ENCODE measurements at places on chromosomes 4 and X.

- no peak for DNase-seq
These were observed 317.4 kb downstream of the STIM2 start for GRCh38 chr4:27178061-27178460.

DNA sequence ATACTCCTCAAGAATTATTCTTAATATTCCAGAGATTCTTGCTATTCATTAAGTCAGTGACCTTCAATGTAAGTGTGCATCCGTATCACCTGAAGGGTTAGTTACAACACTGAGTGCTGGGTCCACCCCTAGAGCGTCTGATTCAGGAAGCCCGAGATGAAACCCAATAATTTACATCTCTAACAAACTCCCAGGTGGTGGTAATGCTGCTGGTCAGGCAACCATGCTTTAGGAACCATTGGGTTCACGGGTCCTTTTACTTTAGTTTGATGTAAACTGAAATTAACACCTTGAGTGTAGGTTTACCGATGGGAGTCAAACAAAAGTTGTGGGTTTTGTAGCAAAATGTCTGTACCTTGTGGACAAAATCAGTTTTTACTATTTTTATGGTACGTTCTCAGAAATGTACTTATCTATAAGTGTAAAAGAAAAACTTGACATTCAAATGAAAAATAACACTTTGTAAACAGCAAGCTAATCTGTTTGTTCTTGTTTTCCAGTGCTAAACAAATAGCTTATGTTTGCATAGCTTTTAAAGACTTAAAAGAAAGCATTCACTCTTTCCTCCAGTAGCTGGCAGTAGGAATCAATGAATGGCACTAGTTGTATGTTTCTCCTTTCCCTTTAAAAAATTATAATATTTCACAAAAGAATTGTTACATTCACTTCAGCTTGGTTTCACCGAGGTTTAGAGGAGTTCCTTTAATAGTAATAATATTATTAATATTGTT is 32.7 kb downstream of the ACE2 start:
- no peak for DNase-seq

- DNase-seq = no peak
These were observed 2.5 kb downstream of the TENM3 start for GRCh38 chr4:182245541-182246215.

DNA sequence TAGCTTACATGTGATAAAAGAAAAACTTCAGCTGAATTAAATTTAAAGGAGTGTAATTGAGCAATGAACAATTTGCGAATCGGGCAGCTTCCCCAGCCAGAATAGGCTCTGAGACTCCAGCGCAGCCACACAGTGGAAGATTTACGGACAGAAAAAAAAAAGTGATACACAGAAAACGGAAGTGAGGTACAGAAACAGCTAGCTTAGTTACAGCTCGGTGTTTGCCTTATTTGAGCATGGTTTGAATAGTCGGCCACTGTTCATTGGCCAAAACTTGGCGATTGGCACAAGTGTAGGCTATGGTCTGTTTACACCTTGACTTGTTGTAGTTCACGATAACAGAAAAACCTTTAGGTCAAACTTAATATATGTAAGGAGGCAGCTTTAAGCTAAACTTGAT is 16.7 kb upstream of the SUPT20HL1 start:
- DNase-seq = no peak

- no peak for DNase-seq
These were observed 945.9 kb upstream of the NDST4 start for GRCh38 chr4:116059361-116059760.

- no peak for DNase-seq
These were observed 1.3 kb downstream of the YTHDC1 start for GRCh38 chr4:68348577-68348976.

DNA sequence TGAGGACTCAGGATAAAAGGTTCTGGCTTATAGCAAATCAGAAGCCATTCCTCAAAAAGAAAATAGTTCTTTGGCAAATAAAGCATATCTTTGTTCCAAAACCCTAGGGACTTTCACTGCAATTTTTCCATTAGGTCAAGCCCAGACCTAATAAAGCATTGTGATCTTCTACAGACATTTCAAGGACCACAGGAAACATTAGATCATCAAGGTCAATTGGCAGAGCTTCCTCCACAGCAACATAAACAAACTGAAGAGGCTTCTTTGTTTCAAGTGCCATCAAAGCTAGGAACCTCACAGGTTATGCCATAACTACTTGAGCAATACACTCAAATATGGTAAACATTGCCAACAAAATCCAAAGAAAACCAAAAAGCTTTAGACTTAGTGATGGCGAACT is 144.9 kb downstream of the ANXA5 start:
- no peak for DNase-seq

DNA sequence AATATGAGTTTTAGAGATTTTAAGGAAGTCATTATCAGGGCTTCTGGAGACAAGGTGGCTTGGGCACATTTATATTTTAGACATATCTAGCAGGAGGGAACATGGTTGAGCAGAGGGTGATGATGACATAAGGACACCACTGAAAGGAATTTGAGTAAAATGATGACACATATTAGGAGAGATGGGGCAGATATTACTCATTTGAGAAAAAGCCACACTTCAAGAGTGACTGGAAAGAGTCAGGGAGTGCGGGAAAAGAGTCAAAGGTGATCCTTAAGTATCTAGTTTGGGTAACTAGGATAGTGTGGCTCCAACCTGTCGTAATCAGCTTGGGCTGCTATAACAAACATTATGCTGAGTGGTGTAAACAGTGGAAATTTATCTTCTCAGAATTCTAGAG is 377.7 kb downstream of the PACRGL start:
- DNase-seq = no peak

GRCh38 chrX:106863697-106864096 is 39.4 kb downstream of the RIPPLY1 start:
- no peak for DNase-seq

- no peak for DNase-seq
These were observed 93.4 kb downstream of the TMA16 start for GRCh38 chr4:163587867-163588266.

- no peak for DNase-seq
These were observed 183.3 kb downstream of the SH3KBP1 start for GRCh38 chrX:19704132-19704531.

DNA sequence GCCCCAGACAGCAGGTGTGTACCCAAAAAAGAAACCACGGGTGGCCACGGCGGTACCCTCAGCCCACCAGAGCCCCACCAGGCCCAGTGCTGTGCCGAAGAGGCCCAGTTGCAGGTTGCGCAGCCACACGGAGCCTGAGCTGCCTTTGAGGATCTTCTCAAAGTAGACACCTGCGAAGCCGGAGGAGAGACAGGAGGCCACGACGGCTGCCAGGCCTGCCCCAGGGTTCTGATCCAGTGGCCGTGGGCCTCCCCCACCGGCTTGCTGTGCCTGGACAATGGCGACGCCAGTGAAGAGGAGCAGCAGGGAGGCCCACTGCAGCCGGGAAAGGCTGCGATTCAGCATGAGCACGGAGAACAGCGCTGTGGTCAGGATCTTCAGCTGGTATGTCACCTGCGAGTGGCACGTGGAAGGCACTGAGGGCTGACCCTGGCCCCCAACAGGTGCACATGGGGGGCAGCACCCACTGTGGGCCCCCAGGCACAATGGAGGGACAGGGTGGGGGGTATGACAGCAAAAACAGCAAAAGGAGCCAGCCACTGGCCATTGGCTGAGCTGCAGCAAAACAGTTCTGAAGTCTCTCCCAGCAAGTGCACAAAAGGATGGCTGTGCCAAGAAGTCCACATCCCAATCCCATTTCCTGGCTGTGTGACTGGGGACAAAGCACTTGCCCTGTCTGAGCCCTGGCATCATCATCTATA is 6.2 kb downstream of the SLC35A2 start:
- DNase-seq = no peak

- DNase-seq = no peak
These were observed 430.9 kb downstream of the C4orf33 start for GRCh38 chr4:129526812-129527211.

DNA sequence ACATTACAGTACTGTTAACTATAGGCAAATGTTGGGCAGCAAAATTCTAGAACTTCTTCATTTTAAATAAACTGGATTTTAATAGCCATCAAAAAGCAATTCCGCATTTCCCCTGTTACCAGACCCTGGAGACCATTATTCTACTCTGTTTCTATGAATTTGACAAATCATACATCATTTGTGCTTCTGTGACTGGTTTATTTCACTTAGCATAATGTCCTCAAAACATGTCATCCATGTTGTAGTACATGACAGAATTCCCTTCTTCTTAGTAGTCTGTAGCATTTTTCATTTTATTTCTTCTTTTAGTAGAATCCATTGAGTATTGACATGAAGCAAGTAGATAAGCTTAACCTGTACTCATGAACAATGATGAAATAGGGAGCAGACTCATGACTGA is 59.4 kb upstream of the PPP4R3C start:
- DNase-seq = no peak

Measured in pancreas (tissue), 10 donors.